ENCODE measurements at places on chromosomes 2 and 18.

- no peak overlapping the region for H3K27ac ChIP-seq
- H3K27me3 ChIP-seq = no peaks in the 10 kb centered on the region
- peaks cover 56% of the 10 kb centered on the region for H3K4me1 ChIP-seq
- no peak overlapping the region for H3K4me3 ChIP-seq
- peaks cover 21% of the 10 kb centered on the region for H3K36me3 ChIP-seq
- DNase-seq = no peak
These were observed 3.3 kb downstream of the ACVR1 start for GRCh38 chr2:157872791-157873190.

GRCh38 chr2:70596293-70596692, 42.7 kb upstream of the TGFA start:
- peaks cover 17% of the 10 kb centered on the region for H3K27me3 ChIP-seq
- H3K4me3 ChIP-seq = no peak overlapping the region
- no peaks in the 10 kb centered on the region for H3K36me3 ChIP-seq

- DNase-seq = no peak
- H3K27me3 ChIP-seq = no peaks in the 10 kb centered on the region
- H3K4me1 ChIP-seq = peaks cover 4% of the 10 kb centered on the region
- H3K36me3 ChIP-seq = no peaks in the 10 kb centered on the region
- no peak overlapping the region for H3K27ac ChIP-seq
These were observed 512.4 kb upstream of the ID2 start for GRCh38 chr2:8169443-8169842.

DNA sequence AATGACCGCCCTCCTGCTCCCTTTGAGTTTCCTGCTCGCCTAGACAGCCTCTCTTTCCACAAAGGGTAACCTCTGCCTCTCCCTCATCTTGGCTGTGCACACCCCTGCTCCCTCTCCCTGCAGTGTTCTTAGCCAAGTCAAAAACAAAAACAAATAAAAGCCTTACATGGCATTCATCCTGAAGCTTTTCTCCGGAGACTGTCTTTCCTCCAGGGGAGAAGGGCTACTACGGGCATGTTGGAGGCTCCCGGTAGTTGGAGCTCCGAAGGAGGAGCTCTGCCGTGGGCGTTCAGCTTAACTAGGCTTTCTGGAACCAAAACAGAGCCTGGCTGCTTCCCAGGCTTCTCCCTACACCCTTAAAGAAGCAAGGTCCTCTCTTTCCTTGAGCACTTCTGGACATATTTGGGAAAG, 104.2 kb downstream of the TPGS2 start:
- H3K4me1 ChIP-seq = no peaks in the 10 kb centered on the region
- H3K27ac ChIP-seq = no peak overlapping the region

- H3K4me1 ChIP-seq = no peaks in the 10 kb centered on the region
- H3K36me3 ChIP-seq = no peaks in the 10 kb centered on the region
- DNase-seq = no peak
- H3K27ac ChIP-seq = no peak overlapping the region
- no peaks in the 10 kb centered on the region for H3K27me3 ChIP-seq
- H3K4me3 ChIP-seq = no peak overlapping the region
These were observed 142.7 kb downstream of the FIGN start for GRCh38 chr2:163592954-163593622.

DNA sequence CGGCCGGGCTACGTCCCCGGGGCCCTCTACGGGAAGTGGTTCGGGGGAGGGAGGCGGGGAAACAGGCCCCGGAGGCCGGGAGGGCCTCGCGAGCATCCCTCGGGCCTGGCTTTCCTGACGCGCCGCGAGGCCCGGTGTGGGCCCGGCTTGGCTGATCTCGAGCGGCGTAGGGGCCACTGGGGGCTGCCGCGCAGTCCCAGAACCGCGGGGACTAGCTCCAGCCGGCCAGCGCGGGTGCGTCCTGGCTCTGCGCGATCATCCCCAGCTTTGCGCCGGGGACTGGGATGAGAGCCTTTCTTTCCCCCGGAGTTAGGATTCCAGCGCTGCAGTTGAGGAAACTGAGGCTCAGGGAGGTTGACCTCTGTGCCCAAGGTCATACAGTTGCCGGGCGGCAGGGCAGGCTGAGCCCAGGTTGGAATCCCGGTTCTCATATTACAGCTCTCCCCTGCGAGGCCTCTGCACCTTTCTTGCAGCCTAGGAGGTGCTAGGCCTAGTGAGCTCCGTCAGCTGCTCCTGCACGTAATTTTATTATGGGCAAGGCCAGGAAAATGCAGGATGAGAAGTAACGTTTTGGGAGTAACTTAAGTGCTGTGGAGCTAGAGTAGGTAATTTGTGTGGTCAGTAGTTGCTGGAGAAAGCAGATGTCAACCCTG, 501 bp downstream of the LPIN1 start:
- peak overlapping the region; percentile 93 for H3K4me3 ChIP-seq
- H3K27me3 ChIP-seq = no peaks in the 10 kb centered on the region
- peaks cover 66% of the 10 kb centered on the region for H3K4me1 ChIP-seq
- H3K27ac ChIP-seq = peak overlapping the region; percentile 81

DNA sequence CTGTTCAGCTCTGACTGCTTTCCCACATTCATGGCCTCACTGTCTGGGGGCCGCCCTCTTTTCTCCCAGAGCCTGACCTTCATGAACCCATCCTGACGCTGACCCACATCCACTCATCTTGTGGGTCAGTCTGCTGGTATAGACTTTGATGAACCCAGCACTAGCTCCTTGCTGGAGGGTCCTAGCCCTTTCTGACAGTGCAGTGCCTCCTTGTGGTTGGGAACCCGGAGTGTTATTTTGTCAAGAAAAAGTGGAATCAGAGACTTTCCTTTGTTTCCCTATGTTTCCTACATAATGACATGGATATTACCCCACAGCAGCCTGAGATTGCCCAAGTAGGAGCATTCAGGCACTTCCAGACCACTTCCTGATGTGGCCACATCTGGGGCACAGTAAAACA, 19.3 kb upstream of the OSR1 start:
- no peak for DNase-seq
- no peaks in the 10 kb centered on the region for H3K36me3 ChIP-seq
- H3K27ac ChIP-seq = no peak overlapping the region
- no peaks in the 10 kb centered on the region for H3K4me1 ChIP-seq

- H3K4me3 ChIP-seq = no peak overlapping the region
- no peaks in the 10 kb centered on the region for H3K4me1 ChIP-seq
- DNase-seq = no peak
- H3K36me3 ChIP-seq = no peaks in the 10 kb centered on the region
These were observed 818.9 kb upstream of the ACVR2A start for GRCh38 chr2:147025646-147026585.

DNA sequence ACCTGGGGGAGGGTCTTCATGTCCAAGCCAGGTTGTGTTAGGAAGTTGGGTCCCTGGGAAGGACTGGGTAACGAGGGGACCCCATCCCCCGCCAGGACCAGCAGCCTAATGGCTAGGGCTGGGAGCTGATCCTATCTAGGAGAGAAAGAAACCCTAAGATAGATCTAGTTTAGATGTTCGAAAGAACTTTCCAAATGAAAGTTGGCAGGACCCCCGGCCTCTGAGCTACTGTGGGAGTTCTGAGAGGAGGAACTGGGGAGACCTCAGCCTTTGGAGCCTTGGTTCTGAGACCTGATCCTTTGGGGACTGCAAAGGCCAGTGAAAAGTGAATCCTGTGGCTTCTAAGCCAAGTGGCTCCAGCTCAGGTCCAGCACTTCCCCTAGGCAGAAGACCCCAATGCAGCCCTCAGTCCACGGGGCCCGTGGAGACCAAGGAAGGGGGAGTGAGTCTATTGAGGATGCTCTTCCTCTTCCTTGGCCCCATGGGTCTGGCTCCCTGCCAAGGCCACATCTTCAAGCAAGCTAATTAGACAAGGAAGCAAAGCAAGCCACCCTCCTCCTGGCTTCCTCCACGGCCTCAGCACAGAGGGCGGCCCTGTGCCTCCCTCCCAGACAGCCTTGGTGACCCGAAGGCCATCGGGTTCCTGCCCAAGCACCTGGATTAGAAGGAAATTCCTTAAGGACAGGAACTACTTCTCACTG, 23.5 kb downstream of the CCT7 start:
- no peak overlapping the region for H3K4me3 ChIP-seq
- no peak overlapping the region for H3K27ac ChIP-seq

DNA sequence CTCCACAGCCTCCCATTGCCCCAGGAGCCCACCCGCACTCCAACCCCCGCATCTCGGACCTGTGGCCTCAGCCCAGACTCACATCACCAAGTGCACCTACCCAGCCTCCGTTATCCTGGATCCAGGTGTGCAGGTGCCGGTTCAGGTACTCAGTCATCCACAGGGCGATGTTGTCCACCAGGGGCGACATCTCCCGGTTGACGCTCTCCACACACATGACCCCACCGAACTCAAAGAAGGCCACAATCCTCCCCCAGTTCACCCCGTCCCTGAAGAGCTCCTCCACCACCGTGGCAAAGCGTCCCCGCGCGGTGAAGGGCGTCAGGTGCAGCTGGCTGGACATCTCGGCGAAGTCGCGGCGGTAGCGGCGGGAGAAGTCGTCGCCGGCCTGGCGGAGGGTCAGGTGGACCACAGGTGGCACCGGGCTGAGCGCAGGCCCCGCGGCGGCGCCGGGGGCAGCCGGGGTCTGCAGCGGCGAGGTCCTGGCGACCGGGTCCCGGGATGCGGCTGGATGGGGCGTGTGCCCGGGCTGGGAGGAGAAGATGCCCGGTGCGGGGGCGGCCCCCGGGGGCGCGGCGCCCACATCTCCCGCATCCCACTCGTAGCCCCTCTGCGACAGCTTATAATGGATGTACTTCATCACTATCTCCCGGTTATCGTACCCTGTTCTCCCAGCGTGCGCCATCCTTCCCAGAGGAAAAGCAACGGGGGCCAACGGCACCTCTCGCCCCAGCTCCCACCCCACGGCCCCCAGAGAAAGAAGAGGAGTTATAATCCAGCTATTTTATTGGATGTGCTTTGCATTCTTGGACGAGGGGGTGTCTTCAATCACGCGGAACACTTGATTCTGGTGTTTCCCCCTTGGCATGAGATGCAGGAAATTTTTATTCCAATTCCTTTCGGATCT, 1.3 kb downstream of the BCL2 start:
- peaks cover 50% of the 10 kb centered on the region for H3K36me3 ChIP-seq
- H3K4me3 ChIP-seq = peak overlapping the region; percentile 93
- H3K4me1 ChIP-seq = peaks cover 40% of the 10 kb centered on the region
- peak overlapping the region; percentile 87 for H3K27ac ChIP-seq
- peak; percentile 83 for DNase-seq

- no peaks in the 10 kb centered on the region for H3K4me1 ChIP-seq
- H3K27ac ChIP-seq = no peak overlapping the region
- no peaks in the 10 kb centered on the region for H3K36me3 ChIP-seq
- H3K4me3 ChIP-seq = no peak overlapping the region
These were observed 52.7 kb upstream of the LAMA1 start for GRCh38 chr18:7170292-7170691.
